GM10248 (cell line): ENCODE measurements at places on chromosomes 1 and 21.

DNA sequence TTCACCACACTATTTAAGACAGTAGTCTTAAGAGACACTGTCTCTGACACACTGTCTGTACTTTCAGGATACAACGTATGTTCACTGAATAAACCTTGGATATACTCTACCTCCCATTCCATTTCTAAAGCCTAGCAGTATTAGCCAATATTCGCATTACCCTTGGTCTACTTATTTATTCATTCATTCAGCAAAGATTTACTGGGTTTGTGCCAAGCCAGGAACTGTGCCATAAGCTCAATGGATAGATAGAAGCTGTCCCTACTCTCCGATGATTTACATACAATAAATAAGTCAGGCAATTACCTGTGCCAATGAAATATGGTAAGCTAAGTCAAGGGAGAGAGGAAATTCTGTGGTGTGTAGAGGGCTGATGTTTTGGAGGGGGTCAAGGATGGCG, 195.2 kb upstream of the RAB4A start:
- DNase-seq: no peak

- DNase-seq: no peak
These were observed 126.4 kb downstream of the SIPA1L2 start for GRCh38 chr1:232503497-232503896.

- no peak for DNase-seq
These were observed 1.5 kb downstream of the CCN1 start for GRCh38 chr1:85581802-85582686.

- no peak for DNase-seq
These were observed 49.7 kb upstream of the CCDC27 start for GRCh38 chr1:3702528-3702927.

DNA sequence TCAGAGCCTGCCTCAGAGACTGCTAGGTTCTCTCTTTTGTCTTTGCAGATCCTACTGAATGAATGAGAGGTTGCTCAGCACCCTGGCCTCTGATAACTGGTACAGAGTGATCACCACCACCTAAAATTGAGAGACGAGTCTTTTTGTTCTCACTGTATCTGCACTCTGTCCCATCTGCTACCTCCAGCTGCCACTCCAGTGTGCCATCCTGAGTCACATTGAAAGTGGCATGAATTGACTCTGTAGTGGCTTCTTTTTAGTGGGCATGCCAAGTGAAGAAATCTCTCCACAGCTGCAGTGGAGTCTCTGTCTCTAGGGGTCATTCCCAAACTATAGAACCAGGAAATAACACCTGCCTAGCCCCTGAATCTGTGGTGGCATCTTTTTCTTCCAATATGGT, 14.7 kb downstream of the CAMK1G start:
- no peak for DNase-seq

GRCh38 chr1:177198243-177198642, 27.5 kb downstream of the BRINP2 start:
- no peak for DNase-seq
